ENCODE measurements at places on chromosomes 3 and 15.

- no peak for DNase-seq
Measured at GRCh38 chr3:104437891-104438290, 928.8 kb upstream of the ALCAM start.

- no peak for DNase-seq
Measured at GRCh38 chr15:40770147-40770721, 454 bp downstream of the C15orf62 start.

GRCh38 chr3:42685891-42686820 lies 819 bp downstream of the KLHL40 start:
- no peak for DNase-seq

GRCh38 chr3:113560831-113561623 lies 28.7 kb downstream of the SIDT1 start:
- DNase-seq, result no peak

DNA sequence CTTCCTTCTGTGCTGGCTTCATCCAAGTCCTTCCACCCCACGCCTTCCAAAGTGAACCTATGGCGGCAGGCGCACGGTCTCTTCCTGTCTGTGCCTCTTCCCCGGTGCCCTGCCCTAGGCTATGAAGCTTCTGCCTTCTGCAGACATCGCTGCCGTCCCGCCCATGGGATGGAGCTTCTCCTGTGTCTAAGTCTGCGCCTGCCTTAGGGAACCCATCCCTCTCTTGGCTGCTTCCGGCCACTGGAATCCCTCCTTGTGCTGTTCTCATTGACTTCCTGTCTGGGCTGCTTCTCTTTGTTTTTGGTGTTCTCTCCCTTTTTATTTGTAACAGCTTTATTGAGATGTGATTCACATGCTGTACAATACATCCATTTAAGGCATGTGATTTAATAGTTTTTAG lies 17.2 kb downstream of the CHCHD6 start:
- DNase-seq, result no peak
